ENCODE measurements at places on chromosomes 12 and 14.
A peak's percentile ranks its signal among the peaks of the same experiment; 100 is the strongest.

DNA sequence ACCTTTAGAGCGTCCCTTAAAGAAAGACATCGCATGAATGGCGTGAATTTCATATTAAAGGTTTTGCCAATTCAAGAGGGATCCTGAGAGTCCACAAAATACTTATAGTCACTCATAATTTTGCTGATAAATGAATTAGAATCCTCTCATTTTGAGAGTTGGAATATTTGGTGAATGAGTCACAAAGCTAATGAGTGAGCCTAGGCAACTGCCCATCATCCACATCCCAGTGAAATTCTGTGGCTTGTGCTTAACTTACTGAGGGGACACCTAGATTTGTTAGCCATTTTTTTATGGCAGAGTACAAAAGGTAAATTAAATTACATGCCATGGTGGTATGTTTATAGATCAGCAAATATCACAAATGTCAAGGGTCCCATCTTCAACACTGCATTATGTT is 12.7 kb upstream of the NOXRED1 start:
- DNase-seq, result no peak

- no peak for DNase-seq
Observed at GRCh38 chr12:104747955-104748354, 210.1 kb downstream of the SLC41A2 start.

GRCh38 chr14:54944737-54945391 is 42.2 kb upstream of the GCH1 start:
- DNase-seq, result no peak

DNA sequence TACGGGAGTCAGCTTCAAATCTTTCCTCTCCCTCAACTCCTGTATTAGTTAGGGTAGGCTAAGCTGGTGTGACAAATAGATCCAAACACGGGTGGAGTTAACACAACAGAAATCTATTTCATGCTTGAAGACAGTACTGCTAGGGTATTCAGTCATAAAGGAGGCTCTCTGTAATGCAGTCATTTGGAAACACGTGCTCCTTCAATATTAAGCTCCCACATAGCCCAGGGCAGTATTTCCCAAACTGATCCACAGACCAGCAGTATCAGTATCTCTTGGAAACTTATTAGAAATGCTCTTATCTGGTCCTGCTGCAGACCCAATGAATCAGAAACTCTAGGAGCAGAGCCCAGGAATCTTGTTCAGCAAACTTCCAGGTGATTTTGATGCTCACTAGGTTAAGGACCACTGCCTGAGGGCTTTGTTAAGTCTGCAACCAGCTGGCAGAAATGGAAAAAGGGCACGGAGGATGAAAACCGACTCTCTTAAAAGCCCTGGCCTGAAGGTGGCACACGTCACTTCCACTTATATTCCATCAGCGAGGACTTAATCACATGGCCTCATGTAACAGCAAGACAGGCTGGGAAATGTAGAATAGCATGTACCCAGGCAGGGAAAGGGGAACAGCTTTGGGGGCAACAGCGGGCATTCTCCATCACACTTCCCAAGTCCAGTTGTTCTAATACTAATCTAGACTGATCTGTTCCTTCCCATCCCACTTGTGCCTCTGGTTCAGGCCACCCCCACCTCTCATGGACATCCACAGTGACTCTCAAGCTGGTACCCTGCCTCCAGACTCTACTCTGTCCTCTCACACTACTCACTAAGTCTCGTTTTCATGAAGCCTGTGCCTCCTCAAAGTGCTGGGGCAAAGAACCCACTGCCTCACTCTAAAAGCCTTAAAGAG is 38.2 kb upstream of the RIC8B start:
- DNase-seq, result peak; percentile 20

DNA sequence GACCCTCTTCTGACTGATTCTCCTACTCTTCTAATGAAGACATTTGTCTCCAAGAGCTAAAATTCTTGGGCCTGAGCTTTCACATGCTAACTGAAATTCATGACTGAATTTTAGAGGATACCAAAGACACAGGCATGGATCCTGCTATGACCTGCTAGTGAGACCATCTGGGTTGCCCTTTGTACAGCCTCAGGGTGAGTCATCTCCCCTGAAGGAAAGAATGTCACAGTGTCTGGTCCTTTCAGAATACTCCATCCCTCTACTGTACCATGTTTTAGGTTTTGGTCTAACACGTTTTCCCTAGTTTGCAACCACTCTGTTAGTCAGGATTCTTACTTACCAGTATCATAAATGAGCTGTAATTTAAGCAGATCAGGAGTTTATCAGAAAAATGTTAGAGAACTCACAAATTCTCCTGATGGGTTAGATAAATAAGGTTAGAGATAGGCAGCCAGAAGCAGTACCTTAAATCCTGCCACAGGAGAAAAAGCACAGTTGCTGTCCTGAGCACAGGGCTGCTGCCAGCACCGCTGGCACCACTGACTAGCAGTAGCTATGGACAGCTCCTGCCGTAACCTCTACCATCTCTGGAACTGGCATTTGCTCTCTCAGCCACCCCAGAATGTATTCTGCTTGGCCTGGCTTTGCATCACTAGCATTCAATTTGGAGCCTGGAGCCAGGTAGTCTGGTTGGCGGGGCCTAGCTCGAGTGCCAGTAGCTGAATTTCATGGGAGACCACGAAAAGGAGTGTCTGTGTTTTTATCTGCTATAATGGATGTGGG is 127.6 kb downstream of the ANO6 start:
- DNase-seq, result no peak

DNA sequence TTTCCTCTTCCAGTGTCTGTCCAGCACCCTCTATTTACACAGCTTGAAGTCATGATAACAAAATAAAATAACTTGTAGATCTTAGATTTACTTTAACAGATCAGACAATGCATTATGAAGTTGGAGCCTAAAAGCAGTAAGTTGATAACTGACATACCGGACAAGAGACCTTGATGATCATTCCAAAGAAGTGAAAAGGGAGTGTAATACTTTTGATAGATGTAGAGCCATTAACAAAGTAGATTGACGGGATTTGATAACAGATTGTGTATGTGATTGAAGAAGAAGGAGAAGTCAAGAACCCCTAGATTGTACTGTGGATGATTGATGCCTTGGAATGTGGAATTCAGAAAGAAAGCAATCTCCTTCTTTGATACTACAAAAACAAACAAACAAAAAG is 403.8 kb upstream of the MGAT4C start:
- no peak for DNase-seq

- DNase-seq, result peak; percentile 30
Observed at GRCh38 chr14:76919431-76920330, 93.5 kb downstream of the LRRC74A start.

DNA sequence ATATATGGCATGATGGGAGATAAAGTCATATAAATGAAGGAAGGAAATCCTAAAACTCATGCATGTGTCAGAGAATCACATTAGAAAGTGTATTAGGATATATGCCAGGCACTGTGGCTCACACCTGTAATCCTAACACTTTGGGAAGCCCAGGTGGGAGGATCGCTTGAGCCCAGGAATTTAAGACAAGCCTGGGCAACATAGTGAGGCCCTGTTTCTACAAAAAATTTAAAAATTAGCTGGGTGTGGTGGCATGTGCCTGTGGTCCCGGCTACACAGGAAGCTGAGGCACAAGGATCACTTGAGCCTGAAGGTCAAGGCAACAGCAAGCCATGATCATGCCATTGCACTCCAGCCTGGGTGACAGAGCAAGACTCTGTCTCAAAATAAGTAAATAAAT is 130.3 kb upstream of the ARID2 start:
- no peak for DNase-seq

DNA sequence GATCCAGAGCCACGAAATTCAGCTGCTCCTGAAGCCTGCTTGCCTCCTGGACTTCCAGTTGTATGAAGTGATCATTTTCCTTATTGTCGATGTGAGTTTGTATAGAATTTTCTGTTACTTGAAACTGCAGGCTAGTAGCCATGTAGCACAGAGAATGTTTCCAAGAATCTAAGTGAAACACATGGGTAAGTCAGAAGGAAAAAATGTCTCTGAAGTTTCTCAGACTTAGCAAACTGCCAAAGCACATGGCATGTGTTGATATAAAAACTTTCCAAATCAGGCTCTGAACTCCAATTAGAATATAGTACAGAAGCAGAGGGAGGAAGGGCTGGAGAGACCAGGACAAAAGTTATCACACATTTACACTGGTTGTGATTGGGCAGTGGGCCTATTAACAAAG is 9.8 kb upstream of the PCNX1 start:
- no peak for DNase-seq

DNA sequence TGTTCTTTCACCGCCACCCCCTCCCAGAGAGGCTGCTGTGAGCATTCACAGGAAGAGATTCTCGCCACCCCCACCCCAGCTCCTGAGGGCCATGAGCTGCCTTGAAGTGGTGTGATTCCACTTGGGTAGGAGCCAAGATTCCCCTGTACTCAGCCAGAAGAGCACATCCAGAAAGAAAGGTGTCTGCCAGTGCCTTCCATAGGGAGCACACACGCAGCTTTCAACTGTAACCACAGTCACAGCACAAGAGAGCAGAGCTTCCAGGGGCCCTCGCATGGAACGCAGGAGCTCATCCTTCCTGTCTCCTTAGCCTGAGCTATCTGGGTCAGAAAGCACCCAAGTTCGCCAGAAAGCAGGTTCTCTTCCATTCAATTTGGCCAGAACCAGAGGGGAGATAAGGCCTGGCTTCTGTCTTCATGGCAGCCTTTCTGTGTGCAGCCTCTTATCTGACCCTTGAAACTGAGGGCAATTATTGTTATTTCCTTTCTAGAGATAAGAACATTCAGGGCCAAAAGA is 66.6 kb upstream of the SCN8A start:
- DNase-seq, result no peak

- no peak for DNase-seq
Observed at GRCh38 chr14:66295386-66295785, 190.8 kb upstream of the CCDC196 start.

GRCh38 chr12:15439459-15439858 is 117.2 kb downstream of the PTPRO start:
- DNase-seq, result no peak

DNA sequence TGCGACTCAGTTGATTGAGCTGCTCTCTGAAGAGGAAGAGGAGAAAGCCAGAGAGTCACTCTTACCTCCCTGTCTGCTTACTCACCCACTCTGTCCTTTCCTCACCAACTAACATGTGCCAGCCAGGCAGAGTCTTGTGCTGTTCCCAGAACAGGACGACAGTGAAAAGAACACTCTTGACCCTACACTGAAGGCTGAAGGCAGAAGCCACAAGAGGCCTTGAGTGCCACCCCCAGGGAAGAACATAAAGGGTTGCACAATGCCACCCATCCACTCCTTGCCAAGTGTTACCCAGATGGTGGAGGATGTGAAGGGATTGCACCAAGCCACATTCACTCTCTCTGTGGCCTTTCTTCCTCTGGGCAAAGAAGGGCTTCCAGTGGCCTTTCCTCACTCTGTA is 12.8 kb downstream of the ABHD4 start:
- no peak for DNase-seq

DNA sequence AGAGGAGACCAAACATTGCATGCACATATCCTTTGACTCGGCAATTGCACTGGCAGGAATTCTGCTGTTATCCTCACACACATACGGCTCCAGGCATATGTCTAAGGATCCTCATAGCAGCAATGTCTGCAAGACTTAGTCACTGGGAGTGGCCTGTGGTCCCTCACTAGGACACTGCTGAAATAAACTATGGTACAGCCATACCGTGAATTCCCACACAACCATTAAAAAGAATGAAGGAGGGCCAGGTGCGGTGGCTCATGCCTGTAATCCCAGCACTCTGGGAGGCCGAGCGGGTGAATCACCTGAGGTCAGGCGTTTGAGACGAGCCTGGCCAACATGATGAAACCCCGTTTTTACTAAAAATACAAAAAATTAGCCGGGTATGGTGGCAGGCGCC is 105.1 kb downstream of the ZFP36L1 start:
- DNase-seq, result no peak

GRCh38 chr12:100967189-100967588 is 172.6 kb downstream of the ANO4 start:
- no peak for DNase-seq

GRCh38 chr14:66483322-66483721 is 2.8 kb upstream of the CCDC196 start:
- no peak for DNase-seq
